Stimulated activated CD8-positive, alpha-beta memory T cell treated with anti-CD3 and anti-CD28 coated beads, Interleukin-7, amount 100 ng/mL, for 1 hour (primary cell): ENCODE measurements at places on chromosomes 7 and 10.

- no peak for DNase-seq
Observed at GRCh38 chr7:51278797-51279196, 37.8 kb downstream of the COBL start.

- DNase-seq = no peak
Observed at GRCh38 chr7:4849390-4849789, 12.4 kb downstream of the PAPOLB start.

- DNase-seq = no peak
Observed at GRCh38 chr10:96290368-96291133, 13.7 kb upstream of the DNTT start.

- DNase-seq = no peak
Observed at GRCh38 chr7:151424799-151425198, 15.0 kb upstream of the WDR86 start.

GRCh38 chr7:41872966-41873365 lies 170.1 kb upstream of the INHBA start:
- DNase-seq = no peak

GRCh38 chr10:78173360-78174015 lies 139.8 kb downstream of the RPS24 start:
- no peak for DNase-seq

- DNase-seq = no peak
Observed at GRCh38 chr10:27713941-27714340, 31.7 kb downstream of the MKX start.

GRCh38 chr7:7944619-7945282 lies 23.8 kb upstream of the GLCCI1 start:
- no peak for DNase-seq

DNA sequence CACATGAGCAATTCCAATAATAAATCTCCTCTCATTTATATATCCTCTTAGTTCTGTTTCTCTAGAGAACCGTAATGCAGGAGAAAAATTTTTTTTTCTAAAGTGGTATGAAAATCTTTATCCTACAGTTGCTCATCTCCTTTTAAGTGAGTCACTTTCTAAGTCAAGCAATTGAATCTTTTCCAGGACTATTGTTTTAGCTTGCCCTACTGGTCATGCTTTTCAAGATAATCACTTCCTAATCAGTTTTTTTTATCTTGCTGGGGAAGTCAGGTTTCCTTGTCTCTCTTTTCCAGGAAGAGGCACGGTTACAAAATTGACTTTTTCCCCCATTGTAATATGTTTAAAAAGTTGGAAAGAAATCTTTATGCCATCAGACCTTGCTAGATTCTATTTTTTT lies 44.0 kb downstream of the INPP5F start:
- no peak for DNase-seq

- no peak for DNase-seq
Observed at GRCh38 chr10:34489411-34489810, 325.7 kb downstream of the PARD3 start.

DNA sequence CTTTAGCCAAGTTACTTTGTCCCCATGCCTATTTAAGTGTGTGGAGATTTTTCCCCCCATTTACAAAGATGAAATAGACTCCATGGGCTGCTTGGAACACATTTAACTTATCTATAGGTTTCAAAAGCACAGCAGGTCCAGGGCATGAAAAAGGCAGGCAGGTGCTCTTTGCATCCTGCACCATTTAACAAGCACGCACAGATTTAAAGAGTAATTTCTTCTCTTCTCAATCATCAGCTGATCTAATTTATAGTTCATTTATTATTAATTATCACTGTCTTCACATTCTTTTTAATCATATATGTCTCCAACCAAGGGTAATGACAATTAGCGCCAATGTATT lies 156.8 kb downstream of the CACNA2D1 start:
- DNase-seq = no peak

GRCh38 chr10:91210435-91210834 lies 10.0 kb upstream of the PCGF5 start:
- DNase-seq = no peak
